Fibroblast of pulmonary artery (primary cell): ENCODE measurements at places on chromosomes 16 and 17.

DNA sequence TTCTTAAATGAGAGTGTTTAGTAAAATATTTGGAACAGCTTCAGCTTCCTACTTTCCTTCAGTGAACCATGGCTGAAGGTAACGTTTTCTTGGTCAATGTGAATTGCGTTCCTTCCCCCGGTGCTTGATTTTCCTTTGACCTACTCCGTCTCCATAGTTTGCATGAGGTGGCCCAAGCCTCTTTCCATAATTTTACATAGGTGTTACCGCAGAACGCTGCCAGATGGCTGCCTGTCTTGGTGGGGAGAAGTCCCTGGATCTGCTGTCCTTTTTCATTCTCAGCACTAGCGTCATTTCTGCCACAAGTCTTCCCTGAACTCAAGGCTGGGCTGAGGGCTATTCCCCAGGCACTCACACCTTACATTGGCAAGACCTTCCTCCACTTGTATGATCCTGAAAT is 178.4 kb downstream of the PRKCA start:
- DNase-seq, result no peak

DNA sequence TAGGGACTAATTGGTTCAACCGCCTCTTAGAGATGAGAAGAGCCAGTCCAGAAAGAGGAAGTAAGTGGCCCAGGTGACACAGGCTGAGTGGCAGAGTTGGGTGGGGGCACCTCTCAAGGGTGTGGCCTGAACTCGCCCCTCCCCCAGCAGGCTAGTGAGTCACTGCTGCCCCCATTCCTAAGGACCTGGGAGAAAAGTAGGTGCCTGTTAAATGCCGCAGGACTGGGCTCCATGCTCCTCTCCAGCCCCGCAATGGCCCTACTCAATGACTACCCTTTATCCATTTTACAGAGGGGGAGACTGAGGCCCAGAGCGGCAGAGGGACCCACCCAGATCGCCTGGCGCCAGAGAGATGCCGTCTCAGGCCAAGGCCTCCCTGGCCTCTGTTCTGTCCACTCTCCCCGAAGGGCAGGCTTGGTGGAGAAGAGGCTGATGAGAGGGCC is 8.1 kb downstream of the TMEM235 start:
- no peak for DNase-seq

DNA sequence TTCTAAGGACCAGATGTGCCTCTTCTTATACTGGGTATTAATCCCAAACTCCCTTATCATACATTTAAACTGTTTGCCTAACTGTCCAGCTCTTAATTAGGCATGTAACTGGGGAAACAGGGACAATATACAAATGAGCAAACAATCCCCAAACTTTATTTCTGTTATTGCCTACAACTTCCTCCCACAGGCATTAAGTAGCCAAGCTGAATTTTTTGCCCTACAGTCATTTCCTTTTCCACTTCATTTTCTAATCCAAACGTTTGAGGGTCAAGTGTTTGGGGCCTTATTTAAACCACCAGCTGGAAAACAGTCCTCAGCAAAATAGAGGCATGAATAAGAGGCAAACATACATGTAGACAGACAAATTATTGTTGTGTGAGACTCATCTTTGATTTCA is 77.4 kb upstream of the CCL2 start:
- peak; percentile 87 for DNase-seq

DNA sequence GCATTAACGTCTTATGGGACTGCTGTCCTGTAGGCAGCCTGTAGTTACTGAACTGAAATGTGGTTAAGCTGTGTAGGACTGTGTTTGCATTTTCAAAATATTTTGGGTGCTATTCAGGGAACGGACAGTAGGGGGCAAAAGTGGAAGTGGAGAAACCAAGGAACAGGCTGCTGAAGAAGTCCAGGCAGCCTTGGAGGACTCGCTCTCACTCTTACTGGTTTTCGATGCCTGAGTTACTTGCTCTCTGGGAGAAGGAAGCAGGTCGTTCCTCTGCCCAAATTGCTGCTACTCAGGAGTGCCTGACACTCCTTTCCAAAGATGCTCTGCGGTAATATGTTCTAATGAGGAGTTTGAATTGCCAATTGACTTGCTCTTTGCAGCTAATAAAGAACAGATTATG is 64.5 kb upstream of the RBFOX1 start:
- no peak for DNase-seq

GRCh38 chr16:85479972-85480726 is 133.0 kb upstream of the GSE1 start:
- no peak for DNase-seq

GRCh38 chr16:87832741-87833502 is 36.4 kb downstream of the SLC7A5 start:
- no peak for DNase-seq
